Activated T-cell treated with anti-CD3 and anti-CD28 coated beads for 4 hours (primary cell): ENCODE measurements at places on chromosomes 4 and X.

DNA sequence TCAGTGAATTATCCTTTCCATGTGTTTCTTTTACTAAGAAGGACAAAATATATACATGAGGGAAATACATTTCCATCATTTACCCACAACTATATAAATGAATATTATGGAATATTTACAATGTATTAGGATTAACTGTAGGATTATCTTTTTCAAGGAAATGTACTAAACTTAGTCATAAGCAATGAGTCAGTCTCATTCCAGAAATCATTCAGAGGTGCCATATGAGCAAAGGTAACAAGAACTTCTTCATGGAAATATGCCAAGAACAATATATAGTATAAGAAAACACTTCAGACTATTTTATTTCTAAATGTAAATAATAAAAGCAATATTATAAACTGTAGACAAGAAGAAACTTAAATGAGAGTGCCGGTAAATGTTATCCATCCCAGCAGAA lies 67.1 kb downstream of the USP38 start:
- no peak for DNase-seq

DNA sequence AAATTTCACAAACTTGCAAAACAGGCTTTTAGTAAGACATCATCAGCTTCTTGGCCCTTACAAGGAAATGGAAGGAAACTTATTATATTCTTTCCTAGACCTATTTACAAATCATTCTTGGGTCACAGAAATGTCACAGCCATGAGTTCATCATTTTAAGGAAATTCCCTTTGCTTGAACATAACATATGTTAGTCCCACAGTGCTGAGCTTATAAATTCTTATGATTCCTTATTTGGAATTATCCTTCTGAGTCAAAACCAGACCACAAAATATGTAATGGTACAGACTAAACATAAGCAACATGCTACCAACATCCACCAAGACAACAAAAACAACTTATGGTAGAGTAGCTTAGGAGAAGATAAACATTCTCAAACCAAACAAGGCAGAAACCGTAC lies 236.9 kb upstream of the CTSO start:
- DNase-seq, result no peak

GRCh38 chr4:133555671-133556070 lies 406.6 kb downstream of the PCDH10 start:
- DNase-seq, result no peak

GRCh38 chr4:119314356-119314755 lies 7.6 kb downstream of the FABP2 start:
- DNase-seq, result peak; percentile 9
